Fibroblast of skin of right biceps (primary cell): ENCODE measurements at places on chromosomes 12 and 14.

DNA sequence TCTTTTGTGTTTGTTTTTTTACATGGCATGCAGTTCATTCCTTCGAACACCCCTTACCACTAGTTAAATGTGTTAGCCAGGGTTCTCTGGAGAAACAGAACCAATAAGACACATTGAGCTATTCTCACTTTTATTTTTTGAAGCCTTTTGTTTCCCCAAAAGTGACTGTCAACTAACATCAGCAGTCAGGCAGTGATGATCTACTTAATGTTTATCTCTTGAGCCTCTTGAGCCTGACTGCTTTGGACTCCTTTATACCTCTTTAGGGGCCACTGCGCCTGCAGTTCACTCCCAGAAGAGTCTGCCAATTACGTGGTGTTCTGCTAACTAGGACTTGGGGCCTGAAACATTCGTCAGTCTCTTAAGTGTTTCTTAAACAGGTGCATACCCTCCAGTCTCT, 163.7 kb upstream of the FLRT2 start:
- no peak for DNase-seq

DNA sequence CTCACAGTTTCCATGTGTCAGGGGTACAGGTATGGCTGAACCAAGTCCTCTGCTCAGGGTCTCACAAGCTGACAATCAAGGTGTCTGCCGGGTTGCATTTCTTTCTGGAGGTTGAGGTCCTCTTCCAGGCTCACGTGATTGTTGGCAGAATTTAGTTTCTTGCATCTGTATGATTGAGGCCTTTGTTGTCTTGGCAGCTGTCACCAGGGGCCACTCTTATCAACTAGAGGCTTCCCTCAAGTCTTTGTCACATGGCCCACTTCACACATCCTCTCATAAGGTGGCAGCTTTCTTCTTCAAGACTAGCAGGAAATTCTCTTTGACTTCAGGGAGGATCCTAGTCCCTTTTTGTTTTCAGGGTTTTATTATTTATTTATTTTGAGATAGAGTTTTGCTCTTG, 46.0 kb upstream of the FOS start:
- no peak for DNase-seq

GRCh38 chr12:39912211-39912980, 193.5 kb downstream of the SLC2A13 start:
- no peak for DNase-seq

DNA sequence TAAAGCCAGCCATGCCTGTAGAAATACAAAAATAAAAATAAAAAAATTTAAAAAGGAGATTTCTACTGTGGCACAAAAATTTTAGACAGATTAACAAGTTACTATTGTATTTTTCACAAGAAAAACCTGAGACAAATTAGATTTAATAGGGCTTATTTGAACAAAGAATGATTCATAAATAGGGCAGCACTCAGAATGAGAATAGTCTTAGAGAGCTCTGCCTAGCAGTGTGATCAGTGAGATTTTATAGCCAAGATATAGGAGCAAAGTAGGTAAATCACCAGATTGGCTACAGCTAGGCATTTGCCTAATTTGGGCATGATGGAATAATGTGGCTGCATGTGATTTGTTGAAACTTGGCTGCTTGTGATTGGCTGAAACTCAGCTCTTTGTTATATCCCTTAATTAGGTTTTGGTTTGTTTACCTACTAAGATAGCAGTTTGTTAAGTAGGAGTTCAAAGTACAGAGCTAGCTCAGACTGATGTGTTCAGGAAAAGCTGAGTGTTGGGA, 279.7 kb upstream of the TMTC1 start:
- DNase-seq: no peak

GRCh38 chr12:38682521-38682920, 222.9 kb downstream of the CPNE8 start:
- DNase-seq: no peak

- DNase-seq: no peak
Measured at GRCh38 chr14:105384605-105385321, 13.6 kb upstream of the TEX22 start.
